ENCODE measurements at places on chromosomes 16 and 17. TPM values are rescaled to one million over a fixed set of nuclear protein-coding genes. Genes with fewer than 3 reads are reported as not detected.

DNA sequence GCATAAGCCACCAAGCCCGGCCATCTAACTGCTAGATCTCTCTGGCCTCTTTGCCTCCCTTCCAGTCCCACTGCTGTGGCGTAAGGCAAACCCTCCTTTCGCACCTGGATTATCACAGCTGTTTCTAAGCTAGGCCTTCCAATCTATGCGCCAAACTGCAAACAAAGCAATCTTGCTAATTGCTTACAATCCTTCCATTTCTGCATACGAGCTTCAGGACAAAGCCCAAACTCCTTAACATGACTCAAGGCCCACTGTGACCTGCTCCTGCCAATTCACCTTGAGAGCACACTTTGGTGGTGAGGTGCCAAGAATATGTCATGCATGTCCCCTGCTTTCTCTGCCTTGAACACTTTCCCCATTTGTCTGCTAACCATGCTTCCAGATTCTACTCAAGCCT is 6.0 kb upstream of the ARL5C start:
- no peaks in the 10 kb centered on the region for H3K27me3 ChIP-seq
- H3K27ac ChIP-seq: no peak overlapping the region
- no peak for DNase-seq
- H3K4me1 ChIP-seq: no peaks in the 10 kb centered on the region

GRCh38 chr17:4499431-4500190 is 930 bp downstream of the SPNS2 start:
- H3K4me1 ChIP-seq: peaks cover 11% of the 10 kb centered on the region
- no peaks in the 10 kb centered on the region for H3K27me3 ChIP-seq
- no peak overlapping the region for H3K27ac ChIP-seq
- no peaks in the 10 kb centered on the region for H3K36me3 ChIP-seq
- H3K4me3 ChIP-seq: peak overlapping the region; percentile 30

GRCh38 chr17:28057731-28058246 is 15.3 kb downstream of the NLK start:
- no peaks in the 10 kb centered on the region for H3K27me3 ChIP-seq
- no peaks in the 10 kb centered on the region for H3K36me3 ChIP-seq
- no peak overlapping the region for H3K27ac ChIP-seq
- H3K4me1 ChIP-seq: peaks cover 7% of the 10 kb centered on the region

- H3K27ac ChIP-seq: no peak within 1 kb of the TSS
- H3K4me1 ChIP-seq: peaks cover 10% of the 10 kb centered on the region
- H3K36me3 ChIP-seq: no peaks in the 10 kb centered on the region
- peak within 1 kb of the TSS; percentile 33 for H3K4me3 ChIP-seq
- peak; percentile 78 for DNase-seq
Measured at GRCh38 chr16:89922884-89923639, at the start of gene TUBB3. Gene TUBB3 (plus strand): TSS chr16:89923342. CDS start chr16:89923402, 60 bp downstream.

GRCh38 chr16:46972429-46973206 is 856 bp downstream of the DNAJA2 start:
- peak overlapping the region; percentile 76 for H3K4me3 ChIP-seq
- no peaks in the 10 kb centered on the region for H3K27me3 ChIP-seq
- H3K27ac ChIP-seq: peak overlapping the region; percentile 88
- H3K36me3 ChIP-seq: no peaks in the 10 kb centered on the region
- no peak for DNase-seq

The CD300LB gene
- polyA plus RNA-seq: 0.43 TPM

The NETO2 gene
- polyA plus RNA-seq: 2.2 TPM

The HP gene
- polyA plus RNA-seq: 30.1 TPM

Data from ovary (tissue), 10 donors.